ENCODE measurements at places on chromosomes 7 and 10.

DNA sequence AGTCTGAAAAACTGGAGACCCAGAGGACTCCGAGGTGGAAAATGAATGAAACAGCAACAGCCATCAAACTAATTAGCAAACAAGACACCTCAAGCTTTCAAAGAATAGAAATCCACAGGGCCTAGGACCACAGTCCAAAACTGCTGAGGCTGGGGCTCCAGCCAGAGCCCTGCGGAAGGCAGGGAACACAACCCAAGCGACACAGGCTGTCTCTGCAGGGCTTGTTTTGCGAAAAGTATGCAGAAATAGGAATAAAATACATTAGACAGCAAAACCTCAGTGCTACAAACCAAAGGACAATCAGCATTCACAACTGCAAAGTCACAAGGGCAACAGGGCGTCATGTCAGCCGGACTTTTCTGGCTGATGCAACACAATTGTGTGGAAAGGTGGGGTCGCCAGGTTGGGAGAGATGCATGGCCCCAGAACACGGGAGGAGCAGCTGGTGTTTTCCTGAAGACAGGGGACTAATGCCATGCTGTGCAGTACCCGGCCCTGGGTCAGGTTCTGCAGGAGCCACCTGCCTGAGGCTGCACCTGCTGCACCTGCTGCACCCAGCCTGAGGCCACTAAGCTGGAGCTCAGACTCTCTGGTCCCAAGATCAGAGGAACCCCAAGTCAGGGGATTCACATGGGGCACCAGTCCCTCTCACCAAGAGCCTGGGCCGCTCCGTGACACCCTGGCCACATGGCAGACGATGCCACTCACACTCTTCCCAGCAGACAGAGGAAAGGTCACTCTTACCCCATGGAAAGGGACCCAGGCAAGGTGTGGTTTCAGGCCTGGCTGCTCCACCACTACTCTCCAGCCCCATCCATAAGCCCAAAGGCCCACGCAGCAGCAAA is 74.2 kb downstream of the MAD1L1 start:
- DNase-seq: no peak

GRCh38 chr10:3480281-3480989 is 304.6 kb downstream of the KLF6 start:
- no peak for DNase-seq

GRCh38 chr7:111730476-111731300 is 168.4 kb upstream of the IMMP2L start:
- DNase-seq: peak; percentile 72

GRCh38 chr7:141640239-141640840 is 61.6 kb downstream of the DENND11 start:
- DNase-seq: no peak

DNA sequence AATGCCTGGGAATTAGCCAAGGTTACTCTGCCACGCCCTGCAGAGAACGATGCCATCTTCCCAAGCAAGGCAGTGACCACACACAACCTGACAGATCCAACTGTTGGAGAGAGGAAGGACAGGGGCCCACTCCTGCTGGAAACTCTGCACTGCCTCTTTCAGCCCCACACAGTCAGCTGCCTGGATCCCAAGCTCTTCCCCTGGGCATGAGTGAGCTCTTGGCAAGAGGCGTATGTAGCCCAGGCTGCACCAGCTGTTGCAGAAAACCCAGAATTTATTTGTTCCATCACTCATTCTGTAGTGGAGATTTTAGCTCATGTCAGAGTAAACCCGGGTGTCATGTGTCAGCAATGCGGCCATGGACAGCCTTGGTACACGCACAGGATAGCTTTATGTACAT is 135.1 kb upstream of the TRIM24 start:
- no peak for DNase-seq
